A549 treated with RU486 at 1 μM for 4 hours (cell line): ENCODE measurements at places on chromosomes 16 and 17. TPM values are rescaled to one million over a fixed set of nuclear protein-coding genes. Genes with fewer than 3 reads are reported as not detected.

SAMD14 gene
- total RNA-seq = 0.18 to 0.88 TPM (median 0.38 TPM) in 5 replicates

ULK2 gene
- 8.2 to 16.4 TPM (median 13.3 TPM) in 5 replicates for total RNA-seq

ATP1B2 gene
- 0.13 to 0.42 TPM (median 0.27 TPM) in 5 replicates for total RNA-seq

CTDNEP1 gene
- total RNA-seq = 210 to 241 TPM (median 229 TPM) in 5 replicates

PERCC1 gene
- not detected in 5 replicates for total RNA-seq

TEKT5 gene
- not detected in 5 replicates for total RNA-seq
